ENCODE measurements at places on chromosomes 2 and 18.

- DNase-seq = no peak
These were observed 81.3 kb downstream of the SMCHD1 start for GRCh38 chr18:2736823-2737222.

GRCh38 chr2:55099878-55100820 lies 49.9 kb upstream of the RTN4 start:
- DNase-seq = no peak

- peak; percentile 88 for DNase-seq
These were observed 140.0 kb downstream of the MEIS1 start for GRCh38 chr2:66574701-66575624.

- peak; percentile 75 for DNase-seq
These were observed 2.3 kb upstream of the BCL11A start for GRCh38 chr2:60555783-60556139.
